ENCODE measurements at places on chromosomes 1 and 21.

DNA sequence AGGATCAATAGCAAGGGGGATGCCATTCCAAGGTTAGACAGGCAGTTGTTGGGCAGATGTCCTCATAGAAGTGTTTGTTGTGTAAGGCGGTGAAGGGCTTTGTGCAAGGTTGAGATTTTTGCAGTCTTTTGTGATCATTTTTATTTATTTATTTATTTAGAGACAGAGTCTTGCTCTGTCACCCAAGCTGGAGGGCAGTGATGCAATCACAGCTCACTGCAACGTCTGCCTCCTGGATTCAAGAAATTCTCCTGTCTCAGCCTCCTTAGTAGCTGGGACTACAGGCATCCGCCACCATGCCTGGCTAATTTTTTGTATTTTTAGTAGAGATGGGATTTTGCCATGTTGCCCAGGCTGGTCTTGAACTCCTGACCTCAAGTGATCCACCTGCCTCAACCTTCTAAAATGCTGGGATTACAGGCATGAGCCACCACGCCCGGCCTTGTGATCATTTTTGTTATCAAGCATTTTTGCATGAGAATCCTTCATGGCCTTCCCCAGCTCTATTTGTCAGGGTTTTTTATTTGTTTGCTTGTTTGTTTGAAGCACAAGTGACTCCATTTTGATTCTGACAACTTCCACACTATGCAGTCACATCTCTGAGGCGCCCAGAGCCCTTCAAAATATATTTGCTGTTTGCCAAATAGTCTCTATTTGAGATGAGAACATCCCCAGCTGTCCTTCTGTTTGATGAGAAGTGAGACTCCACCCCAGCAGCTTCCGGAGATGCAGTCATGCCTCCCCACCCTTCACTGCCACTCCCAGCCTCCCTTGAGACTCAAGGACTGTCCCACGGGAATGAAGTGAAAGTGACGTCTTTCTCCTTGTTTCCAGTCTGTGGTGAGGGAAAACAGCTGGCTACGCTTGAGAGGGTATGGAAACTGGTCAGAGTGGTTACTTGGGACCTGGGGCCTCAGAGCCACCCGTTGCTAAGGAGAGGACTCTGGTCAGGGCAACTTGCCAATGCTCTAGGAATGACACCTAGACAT is 38.0 kb downstream of the TMEM50B start:
- peak; percentile 36 for DNase-seq

- peak; percentile 97 for DNase-seq
Measured at GRCh38 chr1:208207388-208208131, 36.6 kb downstream of the PLXNA2 start.

DNA sequence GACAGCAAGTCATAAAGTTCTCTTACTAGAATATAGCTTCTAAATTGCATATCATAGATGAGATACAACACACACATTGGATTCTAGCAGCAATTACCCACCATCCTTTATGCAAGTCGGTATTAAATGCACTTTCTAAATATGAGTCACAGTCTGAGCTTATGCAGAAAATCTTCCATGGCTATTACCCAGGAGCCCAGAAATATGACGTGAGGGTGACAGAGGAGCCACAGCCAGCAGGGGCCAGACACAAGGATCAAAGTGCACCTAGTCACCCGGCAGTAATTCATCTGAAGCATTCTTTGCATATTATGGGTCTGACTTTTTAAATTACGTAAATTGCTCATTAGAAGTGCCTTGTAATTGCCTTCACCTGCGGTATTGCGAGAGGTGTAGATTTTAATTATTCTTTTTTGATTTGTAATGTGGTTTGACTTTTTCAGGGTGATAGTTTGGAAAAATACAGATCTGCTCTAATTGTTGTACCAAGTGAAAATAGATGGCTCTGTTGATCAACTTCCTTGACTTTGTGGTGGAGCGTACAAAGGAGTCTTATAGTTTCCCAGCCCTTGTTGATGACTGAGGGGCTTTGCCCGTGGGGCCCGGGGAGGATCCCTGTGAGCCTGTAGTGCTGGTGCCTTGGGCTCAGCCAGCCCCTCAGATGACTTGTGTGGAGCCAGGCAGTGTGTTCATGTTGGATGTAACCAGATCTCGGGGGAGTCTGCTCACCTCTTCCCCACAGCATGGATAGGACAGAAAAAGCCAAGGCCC is 470.0 kb upstream of the VAMP3 start:
- DNase-seq: peak; percentile 98

DNA sequence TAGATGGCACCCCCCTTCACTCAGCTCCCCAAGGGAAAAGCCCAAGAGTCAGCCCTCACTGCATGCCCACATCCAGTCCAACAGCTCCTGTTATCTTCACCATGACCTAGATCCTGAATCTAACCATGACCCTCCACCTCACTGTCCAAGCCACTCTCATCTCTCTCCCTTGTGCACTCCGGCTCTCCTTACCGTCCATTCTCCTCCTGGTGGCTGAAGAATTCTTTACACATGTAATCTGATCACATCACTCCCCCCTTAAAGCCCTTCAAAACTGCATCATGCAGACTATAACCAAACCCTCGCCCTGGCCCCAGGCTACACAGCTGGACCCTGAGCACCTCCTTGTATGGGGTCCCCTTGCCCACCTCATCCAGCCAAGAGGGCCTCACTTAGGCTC is 14.0 kb upstream of the PAQR7 start:
- peak; percentile 20 for DNase-seq

DNA sequence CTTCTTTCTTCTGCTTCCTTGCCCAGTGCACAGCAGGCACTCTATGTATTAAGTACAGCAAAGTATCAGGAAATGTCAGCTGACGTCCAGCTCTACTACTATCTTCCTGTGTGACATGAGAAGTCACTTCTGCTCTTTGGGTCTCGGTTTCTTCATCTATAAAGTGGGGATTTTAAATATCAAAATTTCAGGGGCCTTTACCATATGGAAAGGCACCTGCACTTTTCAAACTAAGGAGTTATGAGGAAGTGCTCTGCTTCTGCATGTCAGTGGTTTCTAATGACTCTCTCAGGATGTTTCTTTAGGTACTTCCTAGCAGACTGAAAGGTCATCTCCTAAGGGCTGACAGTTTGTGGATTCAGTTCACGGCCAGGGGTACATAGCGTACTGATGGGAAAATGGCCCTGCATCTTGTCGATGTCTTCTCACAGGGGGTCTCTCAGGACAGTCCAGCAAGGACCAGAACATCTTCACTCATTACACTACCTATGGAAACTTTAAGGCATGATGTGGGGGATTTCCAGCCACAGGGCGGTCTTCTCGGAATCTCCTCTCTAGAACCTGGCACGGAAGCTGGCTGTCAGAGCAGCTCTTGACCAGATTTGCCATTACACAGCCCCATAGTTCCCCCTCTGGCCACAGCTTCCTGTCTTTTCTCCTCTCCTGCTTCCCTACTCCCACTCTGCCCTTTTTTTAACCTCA is 42.0 kb upstream of the MTF1 start:
- DNase-seq: no peak

DNA sequence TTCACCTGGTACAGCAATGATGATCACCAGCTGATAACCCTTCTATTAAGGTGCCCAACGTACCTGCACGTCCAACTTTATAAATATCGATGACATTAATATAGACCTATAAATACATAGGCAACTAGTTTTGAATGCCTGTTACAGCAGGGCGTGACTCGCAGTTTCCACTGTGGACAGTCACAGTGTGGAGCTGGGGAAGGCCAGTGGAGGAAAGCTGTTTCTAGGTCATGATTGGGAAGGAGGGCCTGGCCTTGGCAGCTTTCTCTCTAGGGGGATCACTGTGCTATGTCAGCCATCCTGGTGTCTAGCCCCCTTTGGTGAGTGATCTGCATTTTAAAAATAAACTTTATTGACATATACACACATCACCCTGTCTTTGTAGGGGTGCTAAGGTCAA is 4.4 kb upstream of the PRDM15 start:
- no peak for DNase-seq

- peak; percentile 51 for DNase-seq
Measured at GRCh38 chr1:202575918-202576653, 134.2 kb downstream of the SYT2 start.

DNA sequence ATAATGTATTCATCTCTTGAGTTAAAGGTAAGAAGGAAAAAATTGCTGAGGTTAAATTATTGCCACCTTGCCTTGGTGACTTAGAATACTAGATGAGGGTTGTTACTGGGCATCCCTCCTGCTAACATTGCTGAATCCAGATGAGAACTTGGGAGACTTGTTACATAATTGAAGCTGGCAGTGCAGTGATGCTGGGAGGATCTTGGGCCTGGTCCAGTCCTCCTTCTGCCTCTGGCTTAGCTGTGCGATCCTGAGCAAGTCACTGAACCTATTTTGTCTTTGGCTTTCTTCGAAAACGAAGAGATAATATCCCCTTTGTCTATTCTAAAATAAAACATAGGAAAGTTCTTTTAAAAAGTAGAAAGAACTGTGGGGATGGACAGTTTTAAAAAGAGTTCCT is 244.9 kb upstream of the NRIP1 start:
- DNase-seq: no peak

- no peak for DNase-seq
Measured at GRCh38 chr1:191279266-191279800, 801.7 kb upstream of the BRINP3 start.

GRCh38 chr1:172629170-172629569 is 29.7 kb upstream of the FASLG start:
- no peak for DNase-seq

- DNase-seq: peak; percentile 75
Measured at GRCh38 chr1:68231627-68232288, 565 bp downstream of the WLS start.

GRCh38 chr1:109466452-109467300 is at the start of gene SYPL2:
Gene SYPL2, plus strand, starts transcription at chr1:109466546. Its CDS starts 298 bp downstream, at chr1:109466844.
- no peak for DNase-seq

DNA sequence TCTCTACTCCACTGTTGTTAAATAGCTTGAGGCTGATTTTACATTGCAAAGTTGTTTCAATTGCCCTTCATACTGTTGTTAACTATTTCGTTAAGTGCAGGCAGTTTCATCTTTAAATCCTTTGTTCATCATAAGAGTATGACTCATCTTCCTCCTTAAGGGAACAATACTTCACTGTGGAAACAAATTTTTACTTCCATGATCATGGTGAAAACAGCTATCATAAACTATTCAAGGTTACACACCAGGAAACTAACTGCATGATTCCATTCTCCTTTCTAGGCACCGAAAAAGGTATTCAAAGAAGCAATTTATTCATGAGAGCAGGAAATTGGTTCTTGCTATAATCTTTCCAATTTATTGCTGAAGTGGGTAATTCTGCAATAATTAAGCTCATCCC is 593.2 kb downstream of the LRRIQ3 start:
- no peak for DNase-seq

DNA sequence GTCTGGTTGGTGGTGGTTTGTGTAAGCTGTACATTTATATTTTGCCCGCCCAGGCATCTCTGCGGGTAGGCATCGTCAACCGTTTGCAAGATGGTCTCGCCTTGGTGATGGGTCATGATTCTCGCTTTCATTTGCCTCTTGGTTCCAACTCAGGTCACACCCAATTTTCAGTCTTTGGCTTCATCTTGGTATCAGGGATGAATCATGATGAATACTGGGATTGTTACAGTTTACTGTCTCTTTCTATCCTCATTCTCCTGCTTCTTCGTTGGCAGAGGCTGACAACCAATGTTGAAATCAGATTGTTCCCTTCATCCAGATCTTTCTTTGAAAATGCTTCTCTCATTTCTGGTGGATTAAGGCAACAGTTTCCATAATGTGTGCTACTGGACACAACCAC is 129.7 kb upstream of the KAZN start:
- no peak for DNase-seq

DNA sequence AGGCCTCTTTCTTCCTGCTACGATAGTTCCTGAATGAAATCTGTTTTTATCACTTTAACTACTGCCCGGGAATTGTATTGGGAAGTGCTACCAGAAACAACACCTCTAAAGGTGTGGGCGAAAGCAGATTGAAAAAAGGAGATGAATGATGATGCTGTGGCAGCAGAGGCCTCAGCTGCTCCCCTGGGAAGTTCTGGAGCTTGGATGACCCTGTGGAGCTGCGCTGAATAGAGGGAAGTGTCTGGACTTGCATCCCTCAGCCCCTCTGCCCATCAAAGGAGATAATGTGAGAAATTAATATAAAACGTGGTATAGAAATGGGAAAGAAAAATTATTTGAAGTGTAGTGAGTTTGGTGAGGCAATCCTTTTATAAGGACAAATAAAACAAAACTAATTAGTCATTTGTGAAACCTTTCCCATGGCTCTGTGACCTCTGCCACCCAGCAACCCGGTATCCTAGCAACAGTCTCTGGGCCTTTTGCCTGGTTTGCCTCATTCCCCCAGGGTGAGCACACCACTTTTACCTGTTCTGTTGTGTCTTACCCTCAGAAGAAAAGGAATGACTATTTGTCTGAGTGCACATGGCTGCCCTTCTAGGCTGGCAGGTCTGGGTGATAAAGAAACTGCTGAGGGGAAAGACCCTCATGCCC is 21.3 kb downstream of the OVAAL start:
- DNase-seq: no peak

DNA sequence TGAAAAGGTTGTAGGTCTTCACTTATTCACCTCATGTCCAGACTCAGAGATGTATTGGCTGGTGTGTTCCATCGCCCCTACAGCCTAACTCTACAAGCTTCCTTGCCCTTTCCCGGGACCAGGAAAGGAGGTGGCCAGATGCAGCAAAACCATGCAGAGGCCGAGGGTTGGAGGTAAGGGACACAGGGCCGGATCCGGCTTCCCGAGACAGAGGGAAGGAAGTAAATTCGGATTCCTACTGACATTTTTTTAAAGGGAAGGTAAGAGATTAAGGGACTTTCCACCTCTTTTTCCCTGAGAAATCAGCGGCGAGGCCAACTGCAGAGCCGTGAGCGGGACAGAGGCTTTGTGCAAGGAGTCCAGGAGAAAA is 12.7 kb downstream of the EPHA10 start:
- DNase-seq: no peak

- DNase-seq: no peak
Measured at GRCh38 chr1:17250601-17251000, 1.7 kb downstream of the PADI3 start.

DNA sequence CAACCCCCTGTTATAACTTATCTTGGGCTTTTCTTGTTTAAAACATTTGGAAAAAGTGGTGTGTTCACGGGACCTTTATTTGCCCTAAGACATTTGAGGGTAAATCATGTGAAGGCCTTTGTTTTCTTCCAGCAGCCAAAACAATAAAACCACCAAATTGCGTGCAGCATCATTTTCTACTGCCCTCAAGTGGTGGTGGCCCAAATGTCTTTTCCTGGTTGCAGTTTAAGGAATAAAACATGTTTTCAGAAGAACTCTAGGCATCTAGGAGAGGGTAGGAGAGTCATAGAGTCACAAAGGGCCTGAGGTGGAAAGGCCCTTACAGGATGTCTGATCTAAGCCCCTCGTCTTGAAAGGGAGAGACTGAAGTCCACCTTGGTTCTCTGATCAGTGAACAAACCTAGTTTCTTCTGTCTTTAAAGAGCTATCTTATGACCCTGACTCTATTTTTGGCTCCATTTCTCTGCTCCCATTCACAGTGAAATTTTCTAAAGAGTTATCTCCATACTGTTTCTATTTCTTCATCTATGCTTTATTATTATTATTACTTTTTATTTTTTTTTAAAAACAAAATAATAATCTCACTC is 16.0 kb upstream of the EPS15 start:
- DNase-seq: peak; percentile 60
